ENCODE measurements at places on chromosomes 5 and 9. TPM values are rescaled to one million over a fixed set of nuclear protein-coding genes. Genes with fewer than 3 reads are reported as not detected.

NPM1 gene
- total RNA-seq: 785 TPM

PIP5KL1 gene
- total RNA-seq: 0.24 TPM

EEIG1 gene
- 5.4 TPM for total RNA-seq

SYK gene
- not detected for total RNA-seq

LHX6 gene
- total RNA-seq: under 0.01 TPM

C9orf153 gene
- total RNA-seq: 0.48 TPM

TAF11L10 gene
- not detected for total RNA-seq

ADGRD2 gene
- total RNA-seq: not detected

TPPP gene
- 0.98 TPM for total RNA-seq

GRCh38 chr5:103467831-103468230, 94.8 kb downstream of the NUDT12 start:
- DNase-seq: no peak

- DNase-seq: no peak
These were observed 18.8 kb upstream of the TEK start for GRCh38 chr9:27090231-27090630.

- DNase-seq: no peak
These were observed 19.6 kb upstream of the ISOC1 start for GRCh38 chr5:129074903-129075302.

GRCh38 chr9:15736569-15736968, 183.7 kb downstream of the CCDC171 start:
- no peak for DNase-seq

DNA sequence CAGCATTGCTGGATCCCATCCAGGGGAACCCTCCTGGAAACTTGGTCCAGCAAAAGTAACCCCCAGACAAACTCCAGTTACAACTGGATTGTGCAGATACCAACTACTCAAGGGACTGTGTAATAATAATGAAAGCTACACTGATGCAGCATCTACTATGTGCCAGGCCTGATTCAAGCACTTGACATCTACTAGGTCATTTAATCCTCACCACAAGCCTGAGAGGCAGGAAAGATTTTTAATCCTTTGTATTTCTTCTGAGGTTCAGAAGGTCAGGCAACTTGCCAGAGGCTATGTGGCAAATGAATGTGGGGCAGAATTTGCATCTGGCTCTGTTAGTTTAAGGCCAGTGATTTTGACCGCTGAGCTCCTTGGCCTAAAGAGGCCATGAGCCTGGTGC, 29.5 kb upstream of the FOXI1 start:
- DNase-seq: peak; percentile 11

GRCh38 chr5:34838785-34839714, at the start of gene TTC23L:
TTC23L (plus strand) TSS chr5:34839164; CDS start chr5:34840672, 1,508 bp downstream.
- DNase-seq: peak; percentile 83

DNA sequence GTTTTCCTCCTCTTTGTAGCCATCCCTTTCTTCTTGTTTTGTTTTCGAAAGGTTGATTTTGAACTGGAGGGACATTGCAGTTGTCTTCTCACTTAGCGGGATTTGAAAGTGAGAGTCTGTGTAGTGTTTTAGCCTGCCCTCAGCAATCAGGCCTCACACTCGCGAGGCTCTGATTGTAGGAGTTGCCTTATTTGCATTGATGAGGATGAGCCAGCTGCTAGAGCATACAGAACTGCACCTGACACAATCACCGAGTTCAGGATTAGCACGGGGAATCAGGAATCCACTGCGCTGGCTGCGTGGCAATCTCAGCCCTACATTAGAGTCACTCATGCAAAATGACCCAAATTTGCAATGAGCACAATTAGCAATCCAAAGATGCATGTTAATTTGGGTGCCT, 122.5 kb upstream of the TMEM161B start:
- no peak for DNase-seq

GRCh38 chr5:54460181-54460919, 4.9 kb downstream of the HSPB3 start:
- DNase-seq: peak; percentile 39

DNA sequence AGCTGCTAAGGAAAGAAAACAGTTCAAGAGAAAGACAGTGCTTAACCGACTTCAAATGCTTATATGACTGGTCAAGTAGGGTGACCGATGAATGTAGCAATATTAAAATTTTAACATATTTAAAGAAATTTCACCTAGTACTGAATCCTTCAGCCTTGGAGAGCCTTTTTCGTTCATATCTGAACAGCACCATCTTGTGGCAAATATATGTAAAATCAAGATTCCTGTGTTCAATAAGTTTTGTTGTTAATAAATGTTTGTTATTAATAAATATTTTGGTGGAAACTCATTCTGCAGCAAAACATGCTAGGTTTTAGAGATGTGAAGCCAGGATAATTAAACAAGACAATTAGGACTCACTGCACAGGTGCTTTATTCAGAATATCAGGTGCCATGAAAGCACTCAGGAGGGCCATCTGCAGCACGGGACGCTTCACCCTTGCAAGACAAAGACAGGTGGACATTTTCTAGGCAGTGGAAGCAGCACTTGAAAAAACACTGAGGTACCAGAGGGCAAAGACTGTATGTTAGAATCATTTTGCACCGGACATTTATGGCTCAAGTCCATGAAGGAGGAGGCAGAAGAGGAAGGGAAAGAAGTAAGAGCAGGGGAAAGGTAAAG, 15.6 kb downstream of the TICAM2 start:
- DNase-seq: peak; percentile 20

- DNase-seq: peak; percentile 6
These were observed 7.2 kb downstream of the INSL6 start for GRCh38 chr9:5178126-5178805.

- no peak for DNase-seq
These were observed 44.6 kb upstream of the SLC25A51 start for GRCh38 chr9:37948417-37948980.

DNA sequence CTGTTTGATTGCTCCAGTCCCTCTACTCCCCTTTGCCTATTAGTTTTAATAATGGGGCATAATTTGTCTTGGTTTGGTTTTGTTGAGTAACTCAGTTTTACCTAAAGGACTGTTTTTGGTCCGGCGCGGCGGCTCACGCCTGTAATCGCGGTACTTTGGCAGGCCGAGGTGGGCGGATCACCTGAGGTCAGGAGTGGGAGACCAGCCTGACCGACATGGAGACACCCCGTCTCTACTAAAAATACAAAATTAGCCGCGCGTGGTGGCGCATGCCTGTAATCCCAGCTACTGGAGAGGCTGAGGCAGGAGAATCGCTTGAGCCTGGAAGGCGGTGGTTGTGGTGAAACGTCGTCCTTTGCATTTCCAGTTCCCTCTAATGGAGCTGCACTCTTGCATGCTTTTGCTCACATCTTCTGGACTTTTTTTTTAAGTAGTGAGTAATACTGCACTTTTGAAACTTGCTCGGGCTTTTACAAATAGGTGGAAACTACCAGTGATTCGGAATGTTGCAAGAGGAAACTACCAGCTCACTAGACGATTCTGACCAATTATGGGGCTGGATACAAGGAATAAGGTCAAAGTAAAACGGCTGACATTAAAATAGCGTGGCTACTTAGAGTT, 721 bp upstream of the MAML1 start:
- DNase-seq: peak; percentile 74

DNA sequence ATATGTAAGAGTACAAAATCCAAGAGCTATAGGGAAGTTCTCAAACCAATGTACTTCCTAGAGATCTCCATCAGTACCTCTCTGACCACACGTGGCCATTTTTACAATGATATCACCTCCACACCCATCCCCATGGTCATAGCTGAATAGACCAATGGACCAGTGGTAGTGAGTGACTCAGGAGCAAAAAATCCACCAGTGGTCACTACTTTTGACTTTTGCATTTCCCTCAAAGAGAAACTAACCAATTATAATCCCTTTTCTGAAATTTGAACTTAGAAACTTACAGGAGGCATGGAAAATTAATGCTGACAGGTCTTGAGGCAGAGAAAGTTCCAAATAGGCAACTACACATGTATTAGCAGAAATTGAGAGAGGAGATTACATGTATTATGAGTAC, 238.4 kb downstream of the TRPM3 start:
- DNase-seq: peak; percentile 23

DNA sequence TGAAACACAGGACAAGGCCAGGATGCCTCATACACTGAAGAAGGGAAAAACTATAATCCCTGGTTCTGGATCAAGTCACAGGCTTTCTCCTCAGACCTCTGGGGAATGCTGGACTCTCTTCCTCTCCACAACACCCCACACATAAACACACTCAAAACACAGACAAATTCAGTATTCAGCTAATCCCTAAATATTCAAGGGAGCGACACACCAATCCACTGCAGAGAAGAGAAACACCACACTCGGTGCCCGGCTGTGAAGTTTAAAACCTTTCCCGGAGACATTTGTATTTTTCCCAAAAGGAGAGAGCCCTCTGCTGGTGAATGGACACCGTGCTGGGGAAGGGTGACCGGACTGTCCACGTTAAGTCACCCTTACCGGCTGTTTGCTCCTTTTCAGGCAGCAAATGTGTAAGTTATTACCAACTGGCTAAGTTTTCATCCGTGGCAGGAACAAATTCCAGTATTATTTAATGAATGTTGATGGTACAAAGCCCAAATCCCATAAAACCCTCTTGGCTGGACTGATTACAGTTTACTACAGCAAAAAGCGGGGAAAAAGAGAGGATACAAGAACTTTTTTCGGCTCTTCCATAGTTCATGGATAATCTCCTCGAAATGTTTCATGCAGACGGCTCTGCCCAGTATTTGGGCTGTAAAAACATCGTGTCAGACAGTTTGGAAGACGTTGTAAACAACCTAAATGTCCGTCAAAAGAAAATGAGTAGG, 130.9 kb upstream of the SLC30A5 start:
- peak; percentile 63 for DNase-seq

- DNase-seq: no peak
These were observed 11.9 kb downstream of the NKD2 start for GRCh38 chr5:1020452-1020961.

DNA sequence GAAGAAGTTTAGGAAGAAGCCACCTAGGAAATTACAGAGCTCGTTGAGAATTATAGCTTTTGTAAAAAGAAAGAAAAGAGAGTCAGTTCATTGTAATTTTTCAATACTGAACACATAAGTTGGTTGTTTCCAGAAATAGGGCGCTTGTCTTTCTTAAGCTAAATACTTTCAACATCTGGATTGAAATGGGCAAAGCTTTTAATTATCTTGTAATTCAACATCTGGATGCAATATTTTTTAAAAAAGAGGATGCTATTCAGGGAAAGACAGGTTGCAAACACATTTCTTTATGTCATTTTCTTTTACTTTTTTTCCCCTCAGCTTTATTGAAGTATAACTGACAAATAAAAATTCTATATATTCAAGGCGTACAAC, 100.7 kb upstream of the TRPC7 start:
- DNase-seq: no peak

- DNase-seq: no peak
These were observed 54.7 kb downstream of the NAA35 start for GRCh38 chr9:85995599-85995998.

GRCh38 chr9:95733741-95734666, 141.5 kb upstream of the ERCC6L2 start:
- peak; percentile 35 for DNase-seq

GRCh38 chr5:173774271-173774761, 113.8 kb upstream of the CPEB4 start:
- no peak for DNase-seq

DNA sequence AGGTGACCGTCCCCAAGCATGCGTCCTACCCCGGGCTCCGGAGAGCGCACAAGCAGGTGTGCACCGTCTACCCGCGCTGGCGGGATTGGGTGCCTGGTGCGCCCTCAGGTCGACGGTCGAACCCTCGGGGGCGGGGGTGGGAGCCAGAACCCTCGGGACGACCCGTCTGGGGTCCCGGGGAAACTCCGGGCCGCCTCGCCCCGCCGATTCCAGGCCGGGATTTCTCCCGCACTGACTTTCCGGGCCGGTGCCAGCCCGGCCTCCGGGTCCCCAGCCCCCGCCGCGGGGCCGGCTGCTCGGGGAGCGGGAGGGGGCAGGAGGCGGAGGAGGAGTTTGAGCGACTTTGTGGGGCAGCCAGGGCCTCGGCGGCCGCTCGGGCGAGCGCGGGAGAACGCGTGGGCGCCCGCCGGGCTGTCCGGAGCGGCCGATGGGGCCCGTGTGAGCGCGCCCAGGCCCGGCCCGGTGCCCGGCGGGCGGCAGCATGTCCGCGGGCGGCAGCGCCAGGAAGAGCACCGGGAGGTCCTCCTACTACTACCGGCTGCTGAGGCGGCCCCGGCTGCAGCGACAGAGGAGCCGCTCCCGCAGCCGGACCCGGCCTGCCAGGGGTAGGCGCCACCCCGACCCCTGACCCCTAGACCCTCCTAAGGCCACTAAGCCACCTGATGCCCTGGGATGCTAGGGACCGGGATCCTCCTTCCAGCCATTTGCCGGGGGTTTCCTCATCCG, at the start of gene DAB2IP:
DAB2IP (plus strand) TSS at position 340 of the 726 bp plus-strand sequence; CDS start at position 482, 142 bp downstream.
- DNase-seq: peak; percentile 25

GRCh38 chr9:2417730-2418129, 203.9 kb upstream of the VLDLR start:
- DNase-seq: no peak

GRCh38 chr9:110008663-110009062, 199.3 kb downstream of the C9orf152 start:
- DNase-seq: no peak

DNA sequence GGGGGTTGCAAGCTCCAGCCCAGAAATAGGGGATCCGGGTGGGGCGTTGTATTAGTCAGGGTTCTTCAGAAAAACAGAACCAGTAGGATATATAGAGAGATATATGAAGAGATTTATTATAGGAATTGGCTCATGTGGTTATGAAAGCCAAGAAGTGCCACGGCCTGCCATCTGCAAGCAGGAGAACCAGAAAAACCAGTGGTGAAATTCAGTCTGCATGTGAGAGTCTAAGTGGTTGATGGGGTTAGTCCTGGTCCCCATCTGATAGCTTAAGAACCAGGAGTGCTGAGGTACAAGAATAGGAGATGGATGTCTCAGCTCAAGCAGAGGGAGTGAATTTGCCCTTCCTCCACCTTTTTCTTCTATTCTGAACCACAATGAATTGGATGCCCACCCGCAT, 123.4 kb upstream of the APC start:
- DNase-seq: no peak

DNA sequence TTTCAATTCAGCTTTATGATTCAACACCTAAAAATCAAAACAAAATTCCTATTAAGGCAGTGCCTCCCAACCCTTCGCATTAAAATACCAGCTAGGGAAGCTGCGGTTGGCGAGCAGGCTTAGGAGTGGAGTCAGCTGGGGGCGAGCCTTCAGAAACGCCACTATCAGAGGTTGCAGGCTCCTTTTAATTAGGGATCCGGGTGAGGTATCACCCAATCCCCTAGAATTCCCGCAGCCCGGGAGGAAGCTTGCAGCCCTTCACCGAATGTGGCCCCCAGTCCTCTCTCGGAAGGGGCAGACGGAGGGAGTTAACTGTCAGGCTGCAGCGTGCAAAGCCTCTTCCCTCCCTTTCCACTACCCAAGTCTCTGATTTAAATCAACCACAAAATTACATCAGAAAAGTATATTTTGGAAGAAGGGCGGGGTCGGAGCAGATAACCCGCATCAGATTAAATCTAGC, 1.7 kb downstream of the STC2 start:
- peak; percentile 90 for DNase-seq

DNA sequence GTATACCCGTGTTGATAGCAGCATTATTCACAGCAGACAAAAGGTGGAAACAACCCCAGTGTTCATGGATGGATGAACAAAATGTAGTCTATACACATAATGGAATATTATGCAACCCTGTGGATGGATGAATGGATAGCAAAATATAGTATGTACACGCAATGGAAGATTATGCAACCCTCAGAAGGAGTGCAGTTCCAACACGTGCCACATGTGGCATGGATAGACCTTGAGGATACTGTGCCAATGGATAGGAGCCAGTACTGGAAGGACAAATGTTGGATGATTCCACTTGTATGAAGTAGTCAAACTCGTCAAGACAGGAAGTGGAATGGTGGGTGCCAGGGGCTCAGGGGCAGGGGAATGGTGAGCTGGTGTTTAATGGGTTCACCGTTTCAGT, 44.9 kb downstream of the PLEKHG4B start:
- DNase-seq: no peak

- no peak for DNase-seq
These were observed 78.2 kb upstream of the RXRA start for GRCh38 chr9:134247918-134248631.
